ENCODE measurements at places on chromosomes 4 and X.
A peak's percentile ranks its signal among the peaks of the same experiment; 100 is the strongest.

GRCh38 chr4:92791871-92792440 is 488.2 kb downstream of the GRID2 start:
- no peak for DNase-seq

GRCh38 chrX:47650164-47651042 is at the start of gene ELK1:
Gene ELK1, minus strand, starts transcription at chrX:47650563. Its CDS starts 9,122 bp downstream, at chrX:47641441.
- DNase-seq: peak; percentile 81

- no peak for DNase-seq
Measured at GRCh38 chrX:106035064-106035463, 3.5 kb downstream of the SERPINA7 start.

DNA sequence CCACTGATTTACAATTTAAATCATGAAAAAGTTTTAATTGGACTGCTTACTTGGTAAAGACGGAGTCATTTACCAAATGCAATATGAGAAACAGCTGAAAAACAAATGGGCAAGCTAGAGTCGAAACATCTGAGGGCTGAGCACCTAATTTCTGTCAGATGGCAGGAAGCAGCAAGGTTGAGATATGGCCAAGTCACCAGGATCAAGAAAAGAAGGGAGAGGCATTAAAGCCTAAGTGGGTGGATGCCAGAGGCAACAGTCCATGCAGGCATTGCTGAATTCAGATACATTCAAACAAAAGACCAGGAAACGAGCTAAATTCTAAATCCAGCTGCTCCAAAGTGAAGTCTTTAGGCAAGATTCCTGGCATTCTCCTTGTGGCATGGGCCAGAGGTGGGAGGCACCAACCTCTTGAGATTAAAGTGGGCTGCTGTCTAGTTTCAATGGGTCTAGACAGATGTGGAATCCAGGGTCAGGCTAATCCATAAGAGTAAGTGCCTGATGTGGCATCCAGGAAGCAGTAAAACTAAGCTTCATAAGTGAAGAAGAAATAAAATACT is 8.0 kb upstream of the ARSJ start:
- DNase-seq: no peak

DNA sequence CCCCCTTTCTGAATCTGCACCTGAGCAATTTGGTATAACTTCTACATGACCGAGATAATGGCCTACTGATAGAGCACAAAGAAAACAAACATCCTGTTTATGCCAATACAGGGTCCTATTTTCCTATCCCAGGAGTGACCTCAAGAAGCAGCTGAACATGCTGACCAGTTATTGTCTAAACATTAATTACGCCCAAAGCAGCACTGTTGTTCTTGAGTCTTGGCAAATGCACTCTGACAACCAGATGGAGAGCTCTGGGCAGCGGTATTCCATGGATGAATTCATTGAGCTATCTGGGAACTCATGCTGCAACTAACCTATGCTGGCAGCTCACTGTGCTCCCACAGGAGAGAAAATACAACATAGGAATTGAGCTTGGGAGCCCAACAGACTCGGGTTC is 52.6 kb downstream of the PCYT1B start:
- no peak for DNase-seq

GRCh38 chrX:17020851-17021821 is 74.7 kb downstream of the REPS2 start:
- no peak for DNase-seq
